Amygdala (tissue), 56 donors: ENCODE measurements at places on chromosomes 2 and 18.

- DNase-seq: no peak
These were observed 21.7 kb upstream of the THUMPD2 start for GRCh38 chr2:39800752-39801151.

DNA sequence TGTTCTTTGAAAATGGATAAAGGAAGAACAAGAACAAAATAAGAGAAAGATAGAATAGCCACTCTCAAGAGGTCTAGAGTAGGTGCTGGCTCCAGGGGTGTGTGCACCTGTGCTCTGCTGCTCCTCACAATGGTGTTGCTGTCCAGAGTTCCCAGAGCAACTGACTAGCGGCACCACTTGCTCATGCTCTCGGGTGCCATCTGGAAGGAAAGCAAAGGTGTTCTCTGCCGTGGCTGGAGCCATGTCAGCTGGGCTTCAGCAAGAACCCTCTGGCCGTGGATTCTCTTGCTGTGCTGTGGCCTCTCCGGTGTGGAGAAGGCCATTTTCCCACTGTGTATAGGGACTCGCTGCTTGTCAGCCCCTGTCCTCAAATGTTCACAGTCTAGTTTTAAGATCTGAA is 114.6 kb upstream of the TEX51 start:
- no peak for DNase-seq

DNA sequence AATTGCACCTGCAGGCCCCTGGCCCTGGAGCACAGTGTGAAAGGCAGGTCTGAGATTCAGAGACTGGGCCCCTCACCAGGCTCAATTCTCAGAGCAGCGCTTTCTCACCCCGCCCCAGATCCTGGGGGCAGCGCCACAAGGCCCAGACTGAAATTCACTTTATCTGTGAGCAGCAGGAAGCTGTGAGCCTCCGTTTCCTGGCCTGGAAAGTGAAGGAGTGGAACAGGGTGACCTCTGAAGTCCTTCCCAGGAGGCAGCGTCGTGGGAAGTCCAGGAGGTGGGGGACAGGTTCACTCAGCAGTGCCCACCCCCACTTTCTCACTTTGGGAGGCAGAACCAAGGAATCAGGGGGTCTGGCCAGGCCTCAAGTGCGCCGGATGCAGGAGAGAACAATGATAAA is 235.4 kb downstream of the NDUFA10 start:
- DNase-seq: no peak

GRCh38 chr2:238105506-238106338 is 5.6 kb downstream of the ESPNL start:
- no peak for DNase-seq

- DNase-seq: no peak
These were observed 510.3 kb downstream of the RNF144A start for GRCh38 chr2:7427293-7428060.

DNA sequence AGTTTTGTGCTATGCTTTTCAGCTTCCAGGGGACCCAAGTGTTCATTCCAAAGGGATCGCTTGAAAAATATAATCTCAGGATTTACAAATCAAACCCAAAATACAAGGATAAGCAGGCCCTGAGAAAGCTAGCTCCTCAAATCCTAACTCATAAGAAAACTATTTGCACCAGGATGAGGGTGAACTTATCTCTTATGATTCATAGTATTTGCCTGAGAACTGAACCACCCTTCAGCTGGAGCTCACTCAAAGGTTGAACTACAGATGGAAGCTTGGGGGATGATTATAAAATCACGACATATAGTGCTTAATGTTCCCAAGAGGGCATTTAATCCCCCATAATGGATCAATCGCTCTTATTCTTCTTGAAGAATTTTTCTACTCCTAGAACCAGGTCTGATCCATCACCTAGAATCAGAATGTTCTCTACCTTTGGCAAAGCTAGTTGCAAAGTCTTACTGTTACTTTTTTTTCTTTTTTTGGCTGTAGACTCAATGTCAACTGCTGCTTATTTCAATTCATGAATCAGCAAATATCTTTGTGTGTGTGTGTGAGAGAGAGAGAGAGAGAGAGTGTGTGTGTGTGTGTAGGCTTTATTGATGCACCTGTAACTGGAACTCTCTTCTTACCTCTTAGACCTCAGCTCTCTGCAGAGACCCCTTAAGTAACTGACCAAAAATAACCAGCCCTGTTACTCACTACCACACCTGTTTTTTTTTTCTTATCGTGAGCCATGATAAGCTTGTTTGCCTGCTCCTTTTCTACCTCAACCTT is 44.8 kb downstream of the ARL4C start:
- no peak for DNase-seq

GRCh38 chr18:58268849-58269248 is 224.8 kb downstream of the NEDD4L start:
- no peak for DNase-seq

DNA sequence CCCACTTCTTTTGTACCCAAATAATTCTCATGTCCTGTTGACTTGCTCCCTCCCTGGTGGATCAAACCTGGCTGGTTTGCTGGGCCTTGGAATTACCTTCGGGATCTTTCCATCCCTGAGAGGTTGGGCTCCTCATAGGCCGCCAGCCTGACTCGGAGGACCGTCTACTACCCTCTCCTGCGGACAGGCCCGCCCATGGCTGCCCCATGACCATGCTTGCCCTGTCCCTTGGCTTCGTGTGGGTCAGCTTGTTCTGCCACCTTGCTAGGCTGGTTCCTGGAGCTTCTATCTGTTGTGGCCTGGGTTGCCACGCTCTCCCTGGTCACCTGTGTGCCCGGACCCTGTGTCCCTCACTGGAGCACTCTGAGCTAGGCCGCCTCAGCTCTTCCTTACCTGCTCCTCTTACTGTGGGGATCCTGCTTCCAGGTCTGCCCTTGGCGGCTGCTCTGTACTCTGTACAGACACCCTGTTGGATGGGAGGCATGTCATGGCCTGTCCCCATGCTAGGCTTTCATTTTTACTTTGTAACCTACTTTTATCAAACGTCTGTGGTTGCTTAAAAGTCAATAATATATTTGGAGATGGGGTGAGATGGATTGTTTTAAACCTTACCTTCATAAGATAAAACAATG is 29.7 kb upstream of the FHL2 start:
- no peak for DNase-seq

- DNase-seq: no peak
These were observed 418.9 kb downstream of the EPHA4 start for GRCh38 chr2:221153226-221153625.

- no peak for DNase-seq
These were observed 209.4 kb upstream of the CXCR4 start for GRCh38 chr2:136327162-136327852.

GRCh38 chr2:86021396-86022378 is 84.0 kb downstream of the POLR1A start:
- peak; percentile 9 for DNase-seq

DNA sequence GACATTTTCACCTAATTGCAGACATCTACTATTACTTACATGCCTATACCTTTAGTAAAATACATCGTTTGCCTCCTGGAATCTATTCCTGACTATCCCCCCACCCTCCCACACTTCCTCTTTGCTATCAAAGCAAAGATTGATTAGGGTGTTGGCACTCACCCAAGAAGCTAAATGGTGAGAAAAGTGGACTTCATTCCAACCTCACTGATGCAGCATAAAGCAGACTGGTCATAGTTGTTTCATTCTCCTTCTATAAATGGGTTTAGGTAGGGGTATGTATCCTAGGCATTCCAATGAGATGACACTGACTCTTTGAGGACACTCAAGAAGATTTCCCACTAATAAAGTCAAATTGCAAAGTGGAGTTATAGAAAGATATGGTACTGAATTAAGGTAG is 97.4 kb downstream of the LRP1B start:
- no peak for DNase-seq

DNA sequence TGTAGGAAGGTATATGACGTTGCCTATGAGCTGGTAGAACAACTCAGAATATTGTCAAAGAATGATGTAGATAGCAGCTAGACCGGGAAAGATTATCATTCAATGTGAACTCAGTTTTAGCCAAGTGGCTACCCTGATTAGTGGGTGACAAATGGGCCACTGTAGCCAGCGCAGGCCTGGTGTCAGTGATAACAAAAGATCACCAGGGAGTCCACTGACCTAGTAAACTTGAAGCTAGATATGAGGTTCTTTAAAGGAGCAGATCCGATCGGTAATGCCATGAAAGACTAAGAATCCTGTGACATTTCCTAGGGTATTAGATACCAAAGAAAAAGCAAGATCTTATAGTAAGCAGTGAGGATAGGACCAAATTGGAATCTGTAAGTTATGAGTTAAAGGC is 180.9 kb downstream of the GCA start:
- DNase-seq: no peak

DNA sequence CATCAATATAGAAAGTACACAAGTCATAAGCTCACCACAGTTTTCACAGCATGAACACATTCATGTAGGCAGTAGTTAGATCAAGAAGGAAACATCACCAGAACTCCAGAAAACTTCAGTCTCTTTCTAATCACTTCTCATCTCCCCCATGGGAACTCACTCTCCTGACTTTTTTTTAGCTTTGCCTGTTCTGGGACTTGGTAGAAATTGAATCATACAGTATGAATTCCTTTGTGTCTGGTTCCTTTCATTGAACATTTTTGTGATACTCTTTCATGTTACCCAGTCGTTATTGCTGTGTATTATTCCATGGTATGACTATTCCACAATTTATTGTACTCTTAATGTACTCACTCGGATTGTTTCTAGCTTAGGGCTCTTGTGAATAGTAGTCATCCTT is 160.2 kb downstream of the TAF4B start:
- DNase-seq: no peak

DNA sequence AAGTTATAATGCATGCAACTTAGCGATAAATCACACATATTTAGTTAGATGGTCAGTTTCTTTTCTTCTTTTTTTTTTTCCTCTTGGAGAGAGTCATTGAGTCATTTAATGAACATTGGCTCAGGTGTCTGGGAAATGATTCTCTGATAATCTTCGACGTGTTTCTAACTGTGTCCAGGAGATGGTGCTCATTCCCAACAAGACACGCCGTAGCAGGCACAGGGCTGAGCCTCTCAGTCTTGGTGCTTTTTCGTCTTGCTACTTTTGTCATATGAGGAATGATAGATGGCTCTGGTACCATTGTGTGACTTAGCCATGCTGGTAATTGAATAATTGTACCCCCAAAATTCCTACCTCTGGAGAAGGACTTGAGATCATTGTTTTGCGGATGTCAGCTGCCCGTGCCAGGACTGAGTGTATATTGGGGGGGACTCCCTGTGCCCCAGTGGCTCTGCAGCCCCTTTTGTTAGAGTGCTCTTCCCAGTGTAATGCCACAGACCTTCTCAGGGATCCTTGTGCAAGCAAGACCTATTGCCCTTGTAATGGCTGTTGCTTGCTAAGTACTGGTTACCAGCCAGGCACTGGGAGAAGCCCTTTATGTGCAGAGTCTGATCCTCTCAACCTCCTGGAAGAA is 107.6 kb upstream of the CYRIA start:
- peak; percentile 2 for DNase-seq

DNA sequence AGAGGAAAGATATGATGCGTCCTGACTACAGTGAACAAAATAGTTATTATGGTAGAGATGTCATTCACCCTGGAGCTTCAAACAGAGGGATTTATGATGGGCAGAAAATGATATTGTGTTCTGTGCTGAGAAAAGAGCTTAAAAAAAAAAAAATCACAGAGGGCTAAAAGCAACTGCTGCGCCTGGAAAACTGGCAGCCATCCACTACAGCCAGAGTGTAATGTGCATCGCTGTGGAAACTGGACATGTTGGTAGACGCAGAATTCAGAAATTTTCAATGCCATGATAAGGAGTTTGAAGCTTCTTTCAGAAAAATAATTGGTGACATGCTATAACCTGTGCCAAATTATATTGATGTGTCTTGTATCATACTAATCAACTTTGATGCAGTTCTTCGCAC is 122.9 kb upstream of the SOX11 start:
- DNase-seq: no peak

DNA sequence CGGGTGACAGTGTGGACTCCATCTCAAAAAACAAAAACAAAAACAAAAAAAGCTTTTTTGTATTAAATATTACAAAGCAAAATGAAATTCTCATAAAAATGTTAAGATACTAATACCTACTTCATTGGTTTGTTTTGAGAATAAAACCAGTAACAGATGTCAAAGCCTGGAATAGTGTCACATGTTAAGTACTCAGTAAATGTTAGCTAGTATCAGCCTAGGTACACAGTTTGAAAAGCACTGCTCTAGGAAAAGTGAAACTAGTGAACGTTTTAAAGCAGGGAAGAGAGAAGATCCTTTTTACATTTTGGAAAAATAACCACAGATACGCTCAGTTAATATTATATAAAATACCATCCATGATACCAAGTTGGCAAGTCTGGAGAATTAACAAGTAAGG is 37.1 kb upstream of the ADAM17 start:
- DNase-seq: no peak

GRCh38 chr2:509888-510287 is 167.3 kb downstream of the TMEM18 start:
- no peak for DNase-seq

GRCh38 chr2:19861813-19862212 is 40.0 kb downstream of the TTC32 start:
- DNase-seq: no peak

- DNase-seq: no peak
These were observed 26.5 kb downstream of the CRACDL start for GRCh38 chr2:98909317-98910211.

GRCh38 chr18:39346916-39347315 is 1781.3 kb upstream of the CELF4 start:
- DNase-seq: no peak

GRCh38 chr18:36394486-36394885 is 97.0 kb downstream of the FHOD3 start:
- DNase-seq: no peak

DNA sequence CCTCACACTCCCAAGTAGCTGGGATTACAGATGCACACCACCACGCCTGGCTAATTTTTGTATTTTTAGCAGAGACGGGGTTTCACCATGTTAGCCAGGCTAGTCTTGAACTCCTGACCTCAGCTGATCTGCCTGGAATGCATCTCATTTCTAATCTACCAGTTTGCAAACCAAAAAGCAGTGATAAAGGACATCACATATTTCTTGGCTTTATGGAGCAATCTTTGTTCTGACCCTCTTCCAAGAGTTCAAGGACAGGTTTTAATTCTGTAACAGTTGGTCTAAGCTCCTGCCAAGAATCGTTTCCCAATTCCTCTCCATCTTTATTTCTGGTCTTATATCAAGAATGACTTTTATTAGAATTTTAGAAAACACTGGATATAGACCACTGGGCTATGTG is 67.7 kb downstream of the SLC40A1 start:
- DNase-seq: no peak

DNA sequence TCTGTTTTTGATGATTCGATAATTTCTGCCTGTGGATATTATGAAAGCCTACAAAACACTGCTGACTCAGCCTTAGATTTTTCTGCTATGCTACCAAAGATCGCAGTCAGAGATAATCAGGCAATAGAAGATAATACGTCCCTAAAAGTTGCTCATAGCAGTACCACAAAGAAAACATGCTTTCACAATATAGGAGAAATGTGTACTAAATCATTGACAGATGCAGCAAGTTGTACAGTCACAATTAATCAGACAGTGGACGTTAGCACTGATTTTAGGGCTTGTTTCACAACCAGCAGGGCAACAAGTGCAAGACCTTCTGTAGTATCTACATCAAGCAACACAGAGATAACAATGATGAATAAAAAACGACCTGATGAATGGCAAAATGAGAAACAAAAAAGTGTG is 19.5 kb downstream of the RBM44 start:
- DNase-seq: no peak
